ENCODE measurements at places on chromosomes 12 and 14.

GRCh38 chr14:23828001-23828400 lies 125.6 kb upstream of the DHRS4 start:
- no peaks in the 10 kb centered on the region for H3K36me3 ChIP-seq
- peaks cover 14% of the 10 kb centered on the region for H3K4me1 ChIP-seq
- no peak overlapping the region for H3K27ac ChIP-seq
- no peak overlapping the region for H3K4me3 ChIP-seq

GRCh38 chr14:88422919-88423650 lies 37.6 kb downstream of the SPATA7 start:
- H3K4me1 ChIP-seq: peaks cover 29% of the 10 kb centered on the region
- H3K36me3 ChIP-seq: peaks cover 6% of the 10 kb centered on the region
- no peak overlapping the region for H3K4me3 ChIP-seq
- H3K27ac ChIP-seq: peak overlapping the region; percentile 55
- H3K27me3 ChIP-seq: no peaks in the 10 kb centered on the region
- peak; percentile 94 for DNase-seq

GRCh38 chr14:80664576-80664975 lies 277.0 kb downstream of the CEP128 start:
- H3K4me3 ChIP-seq: no peak overlapping the region
- DNase-seq: no peak
- no peaks in the 10 kb centered on the region for H3K36me3 ChIP-seq
- no peaks in the 10 kb centered on the region for H3K27me3 ChIP-seq
- no peak overlapping the region for H3K27ac ChIP-seq

GRCh38 chr14:78401866-78402265 lies 231.7 kb downstream of the NRXN3 start:
- H3K4me3 ChIP-seq: no peak overlapping the region
- H3K27ac ChIP-seq: no peak overlapping the region
- H3K4me1 ChIP-seq: no peaks in the 10 kb centered on the region
- peak; percentile 2 for DNase-seq

DNA sequence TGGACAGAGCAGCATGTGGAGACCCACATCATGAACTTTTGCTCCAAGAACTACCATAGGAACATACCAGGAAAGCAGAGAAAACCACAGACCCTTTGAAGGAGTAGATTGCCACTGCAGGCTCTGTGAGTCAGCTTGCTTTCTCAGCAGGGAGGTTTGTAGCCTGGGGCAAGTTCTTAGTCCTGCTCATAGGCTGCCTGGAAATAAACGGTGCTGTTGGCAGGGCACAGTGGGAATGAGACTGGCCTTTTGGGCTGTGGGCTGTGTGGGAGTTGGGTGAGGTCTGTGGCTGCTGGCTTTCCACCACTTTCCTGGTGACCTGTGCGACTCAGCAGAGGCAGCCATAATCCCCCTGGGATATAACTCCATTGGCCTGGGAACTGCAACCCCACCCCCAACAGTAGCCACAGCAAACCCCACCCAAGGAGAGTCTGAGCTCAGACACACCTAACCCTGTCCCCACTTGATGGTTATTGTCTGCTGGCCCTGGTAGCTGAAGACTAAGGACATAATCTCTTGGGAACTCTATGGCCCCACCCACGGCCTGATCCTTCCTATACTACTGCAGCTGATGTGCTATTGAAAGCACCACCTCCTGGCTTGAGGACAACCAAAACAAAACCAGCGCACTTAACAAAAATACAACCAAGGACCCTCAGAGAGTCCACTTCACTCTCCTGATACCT lies 192.1 kb upstream of the GARIN6 start:
- no peaks in the 10 kb centered on the region for H3K36me3 ChIP-seq
- DNase-seq: peak; percentile 88
- H3K27ac ChIP-seq: no peak overlapping the region
- H3K4me3 ChIP-seq: no peak overlapping the region

DNA sequence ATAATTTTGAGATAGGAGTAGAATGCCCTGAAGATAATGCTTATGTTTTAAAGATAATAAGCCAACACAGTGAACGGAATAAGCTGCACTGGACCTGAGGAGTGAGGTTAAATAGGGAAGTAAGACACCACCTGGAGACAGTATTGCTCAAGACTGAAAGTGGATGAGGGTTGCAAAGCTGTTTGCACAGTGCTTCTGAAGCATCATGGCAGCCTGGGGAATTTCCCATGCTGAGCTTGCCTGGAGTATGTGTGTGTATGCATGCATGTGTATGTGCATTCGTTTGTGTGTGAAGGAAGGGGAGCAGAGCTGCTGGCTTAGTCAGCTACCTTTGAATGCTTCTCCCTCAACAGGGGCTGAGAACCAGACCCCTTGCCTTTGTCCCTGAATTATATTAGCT lies 35.8 kb downstream of the BHLHE41 start:
- no peaks in the 10 kb centered on the region for H3K4me1 ChIP-seq
- H3K27ac ChIP-seq: no peak overlapping the region
- no peaks in the 10 kb centered on the region for H3K27me3 ChIP-seq
- no peak for DNase-seq
- no peaks in the 10 kb centered on the region for H3K36me3 ChIP-seq

DNA sequence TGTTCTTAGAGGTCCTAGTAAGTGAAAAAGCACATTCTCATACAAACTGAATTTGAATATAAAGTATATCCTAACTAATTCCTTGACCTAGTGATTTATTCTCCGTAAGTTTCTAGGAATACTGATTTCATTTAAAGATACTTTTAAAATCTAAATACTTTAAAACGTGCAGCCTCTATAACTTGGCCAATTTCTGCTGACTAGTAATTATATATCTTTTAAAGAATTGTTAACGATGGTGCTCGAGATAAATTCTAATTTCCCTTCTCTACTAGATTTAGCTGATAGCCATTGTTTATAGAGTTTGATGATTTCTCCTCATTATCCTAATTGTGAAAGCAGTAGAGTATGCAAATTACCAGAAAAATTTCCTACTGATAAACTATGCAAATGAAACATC lies 257.9 kb downstream of the ADAMTS20 start:
- peaks cover 49% of the 10 kb centered on the region for H3K4me1 ChIP-seq
- DNase-seq: no peak
- H3K27me3 ChIP-seq: no peaks in the 10 kb centered on the region
- no peaks in the 10 kb centered on the region for H3K36me3 ChIP-seq
- H3K27ac ChIP-seq: no peak overlapping the region

DNA sequence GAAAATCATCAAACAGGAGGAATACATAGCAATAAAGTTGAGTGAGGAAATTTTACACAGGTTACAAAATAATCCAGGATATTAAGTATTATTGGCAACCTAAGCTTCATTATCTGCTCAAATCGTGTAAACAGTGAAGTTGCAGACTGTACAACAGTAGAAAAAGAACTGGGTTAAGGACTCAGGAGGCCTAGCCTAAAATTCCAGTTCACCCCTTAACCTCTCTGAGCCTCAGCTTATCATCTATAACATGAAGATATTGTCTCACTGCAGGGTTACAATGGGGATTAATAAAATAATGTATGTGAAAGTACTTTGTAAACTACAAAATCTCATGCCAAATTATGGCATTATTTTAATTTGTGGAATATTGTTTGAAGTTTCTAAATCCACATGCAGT lies 26.0 kb downstream of the DDHD1 start:
- H3K36me3 ChIP-seq: no peaks in the 10 kb centered on the region
- H3K27ac ChIP-seq: peak overlapping the region; percentile 40
- peak overlapping the region; percentile 66 for H3K4me3 ChIP-seq
- no peak for DNase-seq

DNA sequence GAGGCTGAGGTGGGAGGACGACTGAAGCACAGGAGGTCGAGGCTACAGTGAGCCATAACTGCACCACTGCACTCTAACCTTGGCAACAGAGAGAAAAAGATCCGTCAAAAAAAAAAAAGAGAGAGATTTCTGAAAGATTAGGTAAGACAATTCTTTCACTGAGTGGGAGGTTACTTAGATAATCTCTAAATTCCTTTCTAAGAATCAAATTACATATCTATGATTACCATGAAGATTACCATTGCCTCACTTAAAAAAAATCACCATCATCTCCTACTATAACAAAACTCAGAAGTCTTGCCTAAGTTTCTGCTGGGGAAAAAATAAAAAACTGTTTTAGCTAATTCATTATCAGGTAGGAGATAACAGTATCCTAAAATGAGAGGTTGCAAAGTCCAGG lies 366.7 kb downstream of the DUSP6 start:
- H3K4me3 ChIP-seq: no peak overlapping the region
- H3K27me3 ChIP-seq: no peaks in the 10 kb centered on the region
- no peak overlapping the region for H3K27ac ChIP-seq
- DNase-seq: no peak
- no peaks in the 10 kb centered on the region for H3K36me3 ChIP-seq

DNA sequence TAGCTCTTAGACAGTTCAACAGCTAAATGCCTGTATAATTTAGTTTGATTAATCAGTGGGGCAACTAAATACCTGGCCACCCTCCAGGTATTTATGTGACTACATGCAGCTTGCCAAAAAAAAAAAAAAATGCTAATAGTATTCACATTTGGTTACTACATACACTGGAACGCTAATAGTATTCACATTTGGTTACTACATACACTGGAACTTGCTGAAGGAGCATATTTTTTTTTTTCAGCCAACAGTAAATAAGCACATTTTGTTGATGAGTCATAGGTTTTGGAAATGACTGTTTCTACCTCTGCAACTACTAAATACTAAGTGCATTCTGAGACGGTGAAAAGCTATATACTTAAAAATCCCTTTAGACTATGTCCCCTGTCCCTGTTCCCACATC lies 1172.3 kb downstream of the LRFN5 start:
- H3K4me3 ChIP-seq: no peak overlapping the region
- no peaks in the 10 kb centered on the region for H3K27me3 ChIP-seq
- no peak overlapping the region for H3K27ac ChIP-seq
- no peaks in the 10 kb centered on the region for H3K36me3 ChIP-seq

DNA sequence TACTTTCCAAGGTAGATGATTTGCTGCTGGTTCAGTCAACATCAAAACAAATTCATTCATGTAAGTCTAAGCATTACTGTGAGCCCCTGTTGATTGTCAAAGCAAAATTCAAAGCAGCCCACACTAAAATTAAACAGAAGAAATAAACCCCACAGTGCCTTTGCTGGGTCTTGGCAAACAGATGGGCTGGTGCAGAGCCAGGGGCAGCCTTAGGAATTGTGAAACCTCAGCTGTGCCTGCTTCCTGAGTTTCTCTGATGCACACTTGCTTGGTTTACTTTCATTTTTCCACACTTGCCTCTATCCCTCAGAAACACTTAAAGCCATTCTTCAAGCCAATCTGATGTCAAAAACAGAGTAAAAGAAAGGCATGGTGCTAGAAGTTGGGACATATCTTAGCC lies 6.6 kb upstream of the PLEKHG7 start:
- H3K4me1 ChIP-seq: no peaks in the 10 kb centered on the region
- H3K27me3 ChIP-seq: no peaks in the 10 kb centered on the region
- no peaks in the 10 kb centered on the region for H3K36me3 ChIP-seq
- no peak overlapping the region for H3K4me3 ChIP-seq

DNA sequence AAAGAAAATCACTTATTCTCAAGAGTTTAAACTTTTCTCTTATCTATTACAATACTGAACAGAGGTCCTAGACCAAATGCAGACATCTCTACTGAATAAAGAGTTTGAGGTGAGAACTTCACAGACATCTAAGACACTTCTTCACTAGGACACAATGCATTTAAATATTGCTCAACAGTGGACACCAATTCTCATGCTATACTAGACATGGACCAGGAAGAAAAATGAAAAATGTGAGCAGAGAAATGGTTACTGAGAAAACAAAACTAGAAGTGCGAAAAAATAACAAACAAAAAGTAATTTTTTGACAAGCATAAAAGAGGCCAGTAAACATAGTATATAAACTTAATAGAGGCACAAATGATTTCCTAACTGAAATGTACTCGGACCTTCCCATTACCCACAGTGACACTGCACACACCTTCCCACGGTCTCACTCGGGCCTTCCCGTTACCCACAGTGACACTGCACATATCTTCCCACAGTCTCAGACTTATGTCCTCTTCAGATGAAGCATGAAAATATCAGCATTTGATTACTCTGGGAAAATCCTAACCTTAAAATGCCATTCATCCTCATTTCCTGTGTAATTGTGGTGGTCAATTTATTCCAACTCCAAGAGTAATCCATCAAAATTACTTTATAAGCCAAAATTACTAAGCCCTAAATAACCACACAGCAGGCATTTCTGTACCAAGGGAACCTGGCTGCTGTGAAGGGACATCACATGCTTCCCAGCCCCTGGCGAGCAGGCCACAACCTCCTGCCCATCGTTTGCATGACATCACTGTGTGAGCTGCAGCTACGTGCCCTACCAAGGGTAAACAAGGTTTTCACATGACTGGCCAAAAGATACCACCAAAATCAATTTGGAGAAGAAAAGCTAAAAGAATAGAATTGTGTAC lies 6.4 kb downstream of the SLC15A4 start:
- DNase-seq: peak; percentile 83

DNA sequence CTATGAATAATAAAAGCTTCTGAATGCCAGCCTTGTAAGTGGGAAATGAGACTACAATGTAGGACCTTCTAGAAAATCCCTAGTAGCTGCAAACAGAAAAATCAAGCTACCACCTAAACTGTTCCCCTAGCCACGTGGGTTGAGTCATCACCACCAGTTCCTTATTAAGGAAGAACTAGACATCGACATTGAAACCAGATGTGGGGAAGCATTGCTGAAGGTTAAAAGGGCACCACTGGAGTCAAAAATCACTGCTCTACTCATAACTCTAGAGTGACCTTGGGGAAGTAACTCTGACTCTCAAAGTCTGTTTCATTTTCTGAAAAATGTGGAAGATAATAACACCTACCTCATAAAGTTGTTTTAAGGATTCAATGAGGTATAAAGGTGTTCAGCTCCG lies 9.4 kb upstream of the CNIH1 start:
- no peaks in the 10 kb centered on the region for H3K36me3 ChIP-seq
- peak overlapping the region; percentile 34 for H3K27ac ChIP-seq
- peaks cover 44% of the 10 kb centered on the region for H3K4me1 ChIP-seq
- no peaks in the 10 kb centered on the region for H3K27me3 ChIP-seq
- peak; percentile 90 for DNase-seq

GRCh38 chr12:51521554-51522276 lies 69.3 kb upstream of the SCN8A start:
- no peak overlapping the region for H3K4me3 ChIP-seq
- no peaks in the 10 kb centered on the region for H3K27me3 ChIP-seq
- H3K4me1 ChIP-seq: peaks cover 10% of the 10 kb centered on the region
- no peak for DNase-seq
- H3K36me3 ChIP-seq: no peaks in the 10 kb centered on the region

All from GM23248 (cell line).